ENCODE measurements at places on chromosomes 12 and 14.

DNA sequence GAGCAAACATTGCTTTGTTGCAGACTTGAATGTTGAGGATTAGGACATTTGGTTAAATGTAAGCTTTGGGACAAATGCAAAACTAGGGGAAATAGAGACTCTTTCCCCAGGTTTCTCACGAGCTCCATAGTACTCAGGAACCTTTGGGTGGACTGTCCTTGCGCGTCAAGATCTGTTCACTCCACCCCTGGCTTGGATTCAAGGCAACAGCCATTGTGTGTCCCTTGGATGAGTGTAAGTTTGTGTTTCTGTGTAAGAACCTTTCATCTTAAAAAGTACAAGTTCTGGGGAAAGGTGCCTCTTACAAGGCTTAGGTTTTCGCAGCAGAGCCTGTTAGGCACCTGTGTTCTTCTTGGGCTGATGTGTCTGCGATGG lies 3.7 kb downstream of the SUSD6 start:
- DNase-seq: no peak

DNA sequence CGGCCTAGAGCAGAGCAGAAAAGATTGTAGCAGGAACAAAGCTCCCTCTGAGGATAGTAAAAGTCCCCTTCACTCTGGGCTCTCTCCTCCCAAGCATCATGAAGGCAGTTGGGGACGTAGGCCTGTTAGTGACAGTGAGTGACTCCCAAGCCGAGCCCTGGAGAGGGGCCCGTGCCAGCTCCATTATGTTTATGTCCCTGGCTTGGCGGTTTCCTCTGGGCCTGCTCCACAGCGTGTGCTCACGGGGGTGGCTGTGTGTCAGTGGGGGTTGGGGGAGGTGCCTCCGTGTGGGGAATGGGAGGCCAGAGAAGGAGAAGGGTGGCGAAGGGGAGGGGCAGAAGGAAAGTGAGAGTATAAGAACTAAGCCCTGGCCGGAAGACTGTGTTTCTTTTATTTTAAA lies 170.0 kb upstream of the VASH1 start:
- no peak for DNase-seq

- DNase-seq: no peak
Measured at GRCh38 chr14:100428727-100429126, 105.6 kb downstream of the SLC25A47 start.

DNA sequence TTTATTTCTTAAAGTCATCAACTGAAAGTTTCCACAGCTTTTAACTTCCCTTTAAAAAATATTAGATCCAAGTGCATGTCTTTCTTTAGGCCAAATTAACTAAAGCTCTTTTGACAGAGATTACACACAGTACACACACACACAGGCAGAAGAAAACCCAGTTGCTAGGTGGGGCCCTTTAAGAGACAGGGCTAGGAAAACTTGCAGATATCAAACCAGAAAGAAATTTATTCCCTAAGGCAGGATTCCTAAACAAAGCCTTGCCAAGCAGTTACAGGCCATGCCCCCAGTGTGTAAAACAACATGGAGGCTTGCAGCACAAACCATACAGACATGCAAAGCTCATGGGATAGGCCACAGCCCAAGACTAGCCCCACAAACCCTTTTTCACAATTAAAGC lies 123.4 kb downstream of the FSCB start:
- no peak for DNase-seq

GRCh38 chr14:93462479-93462878 lies 31.7 kb downstream of the UNC79 start:
- no peak for DNase-seq
